ENCODE measurements at places on chromosomes 5 and 9.

DNA sequence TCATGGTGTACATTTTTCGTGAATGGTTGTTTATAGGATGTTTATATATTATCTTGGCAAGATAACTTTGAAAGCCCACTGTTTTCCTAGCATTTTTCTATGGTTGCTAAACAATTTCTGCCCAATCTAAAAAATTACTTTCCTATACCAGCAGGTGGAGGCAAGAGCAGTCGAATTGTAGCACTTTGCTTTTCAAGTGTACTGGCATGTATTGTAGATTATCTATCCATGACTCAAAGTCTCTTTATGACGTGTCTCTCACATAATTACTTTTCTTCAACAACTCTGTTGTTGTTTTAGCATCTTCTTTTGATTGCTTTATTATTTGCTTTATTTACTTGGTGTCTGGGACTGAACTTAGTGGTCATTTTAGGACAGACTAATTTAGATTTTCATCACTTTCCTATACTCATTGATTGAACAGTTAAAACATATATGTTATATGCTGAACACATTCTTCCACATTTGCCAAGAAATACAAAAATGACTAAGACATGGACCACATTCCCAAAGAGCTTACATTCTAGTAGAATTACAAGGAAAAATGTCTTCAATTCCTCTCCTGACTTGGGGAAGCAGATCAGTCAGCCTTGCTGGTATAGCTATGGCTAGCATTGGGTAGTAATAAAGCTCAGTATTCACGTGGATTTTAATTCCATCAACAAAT is 20.7 kb downstream of the NLN start:
- DNase-seq, result peak; percentile 31

GRCh38 chr9:125646217-125646616 is 60.8 kb downstream of the MAPKAP1 start:
- DNase-seq, result no peak

DNA sequence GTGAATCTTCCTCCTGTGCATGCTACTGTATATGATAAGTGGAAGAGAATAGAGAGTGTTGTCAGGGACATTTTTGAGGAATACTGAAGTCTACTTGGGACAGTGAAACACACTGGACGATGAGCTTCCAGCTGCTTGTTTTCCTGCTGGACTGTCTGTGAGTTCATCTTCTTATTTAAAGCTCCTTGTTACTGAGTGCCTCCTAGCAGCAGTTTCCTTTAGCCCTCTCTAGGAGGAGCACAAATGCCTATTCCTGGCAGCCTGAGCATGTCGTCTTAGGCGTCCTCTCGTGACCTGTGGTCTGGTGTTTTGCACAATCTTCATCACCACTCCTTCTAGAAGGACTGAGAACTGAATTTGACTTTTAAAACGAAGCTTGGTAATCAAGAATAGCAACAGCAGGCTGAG is 43.8 kb downstream of the ANKRD33B start:
- DNase-seq, result no peak

DNA sequence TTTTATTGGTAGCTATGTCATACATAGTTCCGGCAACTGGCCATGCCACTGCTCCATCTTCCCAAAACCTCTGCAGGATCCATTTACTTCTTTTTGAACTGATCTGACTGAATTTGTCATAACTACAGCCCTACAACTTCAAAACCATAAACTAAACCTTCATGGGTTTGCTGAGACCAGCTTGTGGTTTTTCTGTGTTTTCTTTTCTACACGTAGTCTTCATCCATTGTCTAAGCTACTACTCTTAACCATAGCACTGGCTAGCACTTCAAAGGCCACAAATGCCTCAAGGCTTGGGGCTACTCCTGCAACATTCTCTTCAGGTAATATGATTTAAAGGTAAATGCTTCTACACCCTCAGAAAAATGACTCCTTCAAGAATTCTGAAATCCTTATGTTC is 9.0 kb upstream of the KIF2A start:
- no peak for DNase-seq

- no peak for DNase-seq
Measured at GRCh38 chr9:6525326-6526045, 112.5 kb downstream of the UHRF2 start.

GRCh38 chr9:21030389-21031035 is 928 bp downstream of the HACD4 start:
- DNase-seq, result no peak

- DNase-seq, result no peak
Measured at GRCh38 chr5:132489871-132490483, 596 bp downstream of the IRF1 start.

GRCh38 chr9:125049212-125050049 is 93.9 kb downstream of the SCAI start:
- DNase-seq, result no peak

DNA sequence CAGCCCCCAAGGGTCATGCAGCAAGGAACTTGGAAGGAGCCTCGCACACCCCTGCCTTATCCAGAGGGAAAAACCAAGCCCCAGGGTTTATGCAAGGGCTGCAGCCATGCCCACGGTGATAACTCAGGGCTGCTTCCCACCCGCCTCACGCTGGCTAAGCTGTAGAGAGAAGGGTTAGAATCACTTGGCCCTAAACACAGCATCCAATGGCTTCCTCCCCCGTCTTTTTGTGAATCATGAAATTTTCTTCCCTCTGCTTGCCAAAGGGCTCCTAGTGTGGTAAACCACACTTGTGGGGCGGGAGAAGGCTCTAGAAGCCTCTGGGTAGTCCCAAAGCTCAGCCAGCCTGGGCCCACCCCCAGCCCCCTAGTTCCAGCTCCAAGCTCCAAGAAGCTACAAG is 55.9 kb upstream of the ORM1 start:
- no peak for DNase-seq

- no peak for DNase-seq
Measured at GRCh38 chr9:36218011-36218410, 27.3 kb downstream of the CLTA start.

GRCh38 chr5:154002093-154002492 is 36.6 kb downstream of the FAM114A2 start:
- DNase-seq, result no peak

DNA sequence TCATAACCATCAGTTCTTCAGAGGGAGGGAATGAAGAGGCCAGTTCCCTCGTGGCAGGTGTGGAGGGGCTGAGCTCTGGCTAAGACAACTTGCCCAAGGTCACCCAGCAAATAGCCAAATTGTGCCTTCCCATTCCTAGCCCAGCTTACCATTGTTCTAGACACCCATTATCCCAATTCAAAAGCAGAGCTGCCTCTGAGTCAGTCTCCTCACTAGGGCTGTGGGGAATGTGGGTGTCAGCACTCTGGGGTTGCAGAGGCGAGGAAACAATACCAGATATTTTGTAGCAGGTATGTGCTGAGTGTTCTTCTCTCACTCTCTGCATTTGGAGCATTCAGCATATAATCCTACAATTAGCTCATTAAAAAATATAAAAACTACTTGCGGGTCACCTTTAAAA is 270.8 kb downstream of the PSAT1 start:
- DNase-seq, result no peak

- no peak for DNase-seq
Measured at GRCh38 chr5:36152324-36153297, 700 bp downstream of the SKP2 start.

- peak; percentile 96 for DNase-seq
Measured at GRCh38 chr5:10601246-10602030, 37.6 kb downstream of the ANKRD33B start.

- DNase-seq, result no peak
Measured at GRCh38 chr9:133741716-133742115, 3.6 kb upstream of the SARDH start.

GRCh38 chr5:65539827-65540226 is 23.1 kb downstream of the CENPK start:
- no peak for DNase-seq

GRCh38 chr9:133970581-133971058 is 21.5 kb downstream of the VAV2 start:
- DNase-seq, result no peak

GRCh38 chr5:103847060-103847459 is 284.5 kb upstream of the NUDT12 start:
- no peak for DNase-seq

DNA sequence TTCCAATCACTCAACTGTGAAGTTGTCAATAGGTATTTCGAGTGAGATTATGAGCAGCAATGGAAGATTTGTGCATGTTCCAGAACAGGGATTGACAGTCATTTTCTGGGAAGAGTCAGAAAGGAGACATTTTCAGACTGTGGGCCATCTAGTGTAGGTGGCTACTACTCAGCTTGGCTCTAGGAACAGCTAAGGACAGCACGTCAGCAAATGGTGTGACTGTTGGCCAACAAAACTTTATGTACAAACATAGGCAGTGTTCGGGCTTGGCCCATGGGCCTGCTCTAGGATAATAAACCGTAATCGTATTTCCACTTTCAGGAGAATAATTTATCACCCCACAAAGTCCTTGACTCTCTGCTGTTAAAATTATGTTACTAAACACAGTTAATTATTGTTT is 143.6 kb downstream of the ADCY2 start:
- no peak for DNase-seq

- DNase-seq, result no peak
Measured at GRCh38 chr9:37990404-37991015, 78.5 kb downstream of the SHB start.

- DNase-seq, result no peak
Measured at GRCh38 chr9:134401391-134401790, 75.1 kb downstream of the RXRA start.

DNA sequence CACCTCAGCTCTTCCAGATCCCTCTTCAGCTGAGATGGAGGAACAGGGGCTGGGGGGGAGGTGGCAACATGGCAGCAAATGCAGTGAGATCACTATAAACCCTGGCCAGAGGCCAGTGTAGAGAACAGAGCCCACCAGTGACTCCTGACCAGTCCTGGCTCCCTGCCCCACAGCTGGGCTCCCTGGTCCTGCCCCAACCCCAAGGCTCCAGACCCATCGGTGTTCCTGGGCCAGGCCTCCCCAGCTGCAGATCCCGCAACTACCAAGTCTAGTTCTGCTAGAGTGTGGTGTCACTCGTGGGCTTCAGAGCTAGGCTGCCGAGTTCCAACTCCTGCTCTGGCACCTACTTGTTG is 16.8 kb downstream of the AKNA start:
- DNase-seq, result no peak

DNA sequence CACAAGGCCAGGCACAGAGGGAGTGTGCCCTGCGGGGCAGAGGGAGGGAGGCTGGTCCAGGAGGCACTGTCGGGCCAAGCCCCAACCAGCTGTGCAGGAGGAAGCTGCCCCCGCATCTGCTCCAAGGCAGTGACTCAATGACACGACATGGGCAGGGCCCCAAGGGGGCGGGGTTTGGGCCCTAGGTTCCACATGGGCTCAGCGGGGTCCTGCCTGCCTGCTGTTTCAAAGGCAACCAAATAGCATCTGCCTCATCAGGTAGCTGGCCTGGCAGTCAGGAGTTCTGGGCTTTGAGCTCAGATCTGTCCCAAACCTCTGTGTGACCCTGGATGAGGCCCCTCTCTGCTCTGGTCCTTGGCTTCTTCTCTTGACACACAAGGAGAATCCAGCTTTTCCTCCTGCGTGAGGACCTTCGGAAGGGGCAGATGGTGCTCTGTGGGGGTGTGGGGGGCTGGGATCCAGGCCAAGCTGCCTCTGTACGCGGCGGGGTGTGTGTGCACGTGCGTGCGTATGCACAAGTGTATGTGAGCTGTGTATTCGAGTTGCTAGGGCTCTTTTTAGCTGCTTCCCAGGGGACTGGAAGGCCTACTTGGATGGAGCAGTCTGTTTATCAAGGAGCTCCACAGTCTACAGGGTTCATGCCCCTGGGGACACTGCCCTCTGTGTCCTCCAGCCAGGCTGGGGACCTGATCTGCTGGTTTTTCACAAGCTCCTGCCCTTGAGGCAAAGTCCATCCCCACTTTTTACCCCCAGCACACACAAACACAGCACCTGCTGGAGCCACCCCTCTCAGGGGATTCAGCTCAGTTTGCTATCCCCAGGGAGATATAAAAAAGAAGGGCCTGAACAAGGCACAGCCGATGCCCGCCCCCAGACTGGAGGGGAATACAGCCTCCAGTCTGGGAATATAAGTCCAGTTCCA is 138.9 kb downstream of the RGS3 start:
- peak; percentile 89 for DNase-seq

DNA sequence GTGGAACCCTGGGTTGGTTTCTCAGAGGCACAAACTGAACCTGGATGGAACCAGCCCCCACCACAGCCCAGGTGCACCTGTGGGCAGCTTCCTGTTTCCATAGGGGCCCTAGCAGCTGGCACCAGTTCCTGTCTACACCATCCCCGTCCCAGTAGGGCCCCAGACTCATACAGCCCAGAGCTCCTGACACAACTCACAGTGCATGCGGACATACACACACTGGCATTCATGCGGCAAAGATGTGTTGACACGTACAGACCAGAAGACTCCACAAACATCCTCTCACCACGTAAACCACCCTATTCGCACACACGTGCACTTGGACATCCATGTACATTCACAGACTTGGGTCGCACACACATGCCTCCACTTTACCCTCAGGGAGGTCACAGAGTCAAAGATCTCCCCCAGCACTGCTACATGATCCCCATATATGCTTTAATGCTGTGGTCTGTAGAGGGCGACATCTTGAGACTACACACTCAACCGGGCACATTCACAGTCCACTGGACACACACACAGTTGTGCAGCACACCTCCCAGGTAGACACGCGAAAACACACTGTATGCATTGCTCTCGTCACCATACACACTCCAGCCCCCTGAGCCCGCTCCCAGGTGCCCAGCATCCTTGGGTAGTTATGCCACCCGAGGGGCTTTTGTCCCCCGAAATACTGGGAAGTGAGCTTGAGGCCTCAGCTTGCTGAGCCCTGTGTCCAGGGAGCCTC is 22.4 kb downstream of the CXXC5 start:
- no peak for DNase-seq

DNA sequence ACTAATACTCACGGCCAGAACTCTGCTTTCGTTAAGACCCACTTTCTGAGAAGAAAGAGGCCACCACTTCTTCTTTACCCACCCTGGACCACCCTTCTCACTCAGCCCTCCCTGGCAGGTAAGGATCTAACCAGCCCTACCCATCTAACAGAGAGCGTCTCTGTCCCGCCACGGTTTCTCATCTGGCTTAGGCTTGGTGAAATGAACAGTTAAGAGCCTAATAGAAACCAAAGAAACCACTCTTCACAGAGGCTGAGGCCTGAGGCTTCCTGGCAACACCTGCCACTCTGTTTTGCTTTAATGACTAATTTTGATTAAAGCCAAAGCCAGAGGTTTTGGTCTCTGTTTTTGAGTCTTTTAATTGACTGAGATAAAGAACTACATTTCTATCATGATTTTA is 354.1 kb upstream of the SLC30A5 start:
- no peak for DNase-seq

DNA sequence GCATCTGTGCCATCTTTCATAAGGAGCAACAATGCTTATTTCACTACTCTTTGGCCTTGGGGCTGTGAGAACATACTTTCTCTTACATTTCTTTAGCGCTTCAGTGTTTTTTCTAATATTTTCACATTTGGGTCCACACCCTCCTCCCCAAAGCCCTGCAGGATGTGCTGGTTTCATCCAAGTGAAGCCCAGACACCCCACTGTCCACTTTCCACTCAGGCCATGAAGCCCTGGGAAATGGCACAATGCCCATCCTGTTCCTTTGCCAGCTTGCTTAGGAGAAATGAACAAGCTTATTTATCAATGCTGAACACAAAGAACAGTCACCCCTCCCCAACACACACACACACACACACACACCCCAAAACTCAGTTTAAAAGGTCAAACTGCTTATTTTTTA is 17.3 kb upstream of the TMOD1 start:
- DNase-seq, result no peak

GRCh38 chr9:114033397-114034103 is 44.5 kb downstream of the AMBP start:
- no peak for DNase-seq

GRCh38 chr9:93011114-93011513 is 47.4 kb upstream of the SUSD3 start:
- DNase-seq, result no peak
